ENCODE measurements at places on chromosomes 5 and 9.

DNA sequence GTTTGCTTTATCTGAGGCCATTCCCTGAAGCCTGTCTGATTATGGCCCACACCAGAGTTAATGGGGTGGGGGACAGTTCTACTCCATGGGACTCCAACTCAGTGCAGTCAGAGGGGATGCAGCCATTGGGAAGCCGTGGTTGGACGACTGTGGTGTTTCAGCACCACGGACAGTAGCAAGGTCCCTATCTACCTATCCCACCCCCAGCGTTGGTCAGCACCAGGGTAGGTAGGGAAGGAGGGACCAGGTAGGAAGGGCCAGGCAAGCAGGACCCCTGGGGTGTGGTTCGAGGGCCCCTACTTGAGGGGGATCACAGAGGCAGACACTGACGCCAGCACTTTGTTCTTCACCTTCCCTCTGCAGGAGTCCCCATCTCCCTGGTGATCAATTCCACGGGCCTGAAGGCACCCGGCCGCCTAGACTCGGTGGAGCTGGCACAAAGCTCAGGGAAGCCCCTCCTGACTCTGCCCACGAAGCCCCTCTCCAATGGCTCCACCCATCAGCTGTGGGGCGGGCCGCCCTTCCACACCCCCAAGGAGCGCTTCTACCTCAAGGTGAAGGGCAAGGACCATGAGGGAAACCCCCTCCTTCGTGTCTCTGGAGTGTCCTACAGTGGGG is 33.2 kb downstream of the HMCN2 start:
- DNase-seq: no peak

GRCh38 chr9:131800843-131801242 is 61.0 kb upstream of the RAPGEF1 start:
- DNase-seq: no peak

GRCh38 chr5:14944350-14944739 is 72.8 kb upstream of the ANKH start:
- DNase-seq: no peak

- no peak for DNase-seq
These were observed 659.1 kb downstream of the EFNA5 start for GRCh38 chr5:107011605-107012004.

DNA sequence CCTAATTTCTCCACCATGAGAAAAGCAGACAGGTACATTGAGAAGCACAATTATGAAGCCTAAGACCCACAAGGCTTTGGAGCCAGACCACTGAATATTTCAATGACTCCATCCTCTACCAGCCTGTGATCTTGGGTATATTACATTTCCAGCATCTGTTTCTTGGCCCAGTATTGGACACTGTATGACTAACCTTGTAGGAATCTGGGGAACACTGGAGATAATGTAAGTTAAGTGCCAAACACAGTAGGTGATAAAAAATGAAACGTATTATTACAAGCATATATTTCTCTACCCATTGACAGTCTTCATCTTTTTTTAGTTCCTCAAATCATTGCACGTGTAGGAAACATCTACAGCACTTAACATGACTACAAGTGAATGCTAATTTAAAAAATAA is 28.6 kb upstream of the FEM1C start:
- DNase-seq: no peak

DNA sequence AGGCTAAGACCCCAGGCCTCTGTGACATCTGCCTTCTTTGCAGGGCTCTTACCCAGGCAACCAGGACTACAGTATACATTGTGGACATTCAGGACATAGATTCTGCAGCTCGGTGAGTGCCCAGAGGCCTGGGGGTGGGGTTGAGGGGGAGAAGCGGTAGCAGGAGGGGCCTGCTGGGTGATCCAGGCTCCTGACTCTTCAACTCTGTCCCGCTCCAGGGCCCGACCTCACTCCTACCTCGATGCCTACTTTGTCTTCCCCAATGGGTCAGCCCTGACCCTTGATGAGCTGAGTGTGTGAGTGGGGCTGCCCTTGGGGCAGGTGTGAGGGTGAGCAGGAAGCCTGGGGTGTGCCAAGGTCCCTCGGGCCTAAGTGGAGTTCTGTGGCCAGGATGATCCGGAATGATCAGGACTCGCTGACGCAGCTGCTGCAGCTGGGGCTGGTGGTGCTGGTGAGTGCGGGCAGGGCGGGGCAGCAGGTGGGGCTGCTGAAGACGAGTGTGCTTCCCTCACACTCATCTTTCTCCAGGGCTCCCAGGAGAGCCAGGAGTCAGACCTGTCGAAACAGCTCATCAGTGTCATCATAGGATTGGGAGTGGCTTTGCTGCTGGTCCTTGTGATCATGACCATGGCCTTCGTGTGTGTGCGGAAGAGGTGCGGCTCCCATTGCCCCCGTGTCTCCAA is 19.8 kb downstream of the GPRIN1 start:
- DNase-seq: no peak

- no peak for DNase-seq
These were observed 1.9 kb downstream of the RAI14 start for GRCh38 chr5:34657988-34658387.

- peak; percentile 26 for DNase-seq
These were observed 126.8 kb downstream of the EHMT1 start for GRCh38 chr9:137745541-137745991.

- DNase-seq: no peak
These were observed 167.4 kb downstream of the GAPVD1 start for GRCh38 chr9:125428902-125429467.

- peak; percentile 23 for DNase-seq
These were observed 812 bp downstream of the CETN3 start for GRCh38 chr5:90408571-90409317.

DNA sequence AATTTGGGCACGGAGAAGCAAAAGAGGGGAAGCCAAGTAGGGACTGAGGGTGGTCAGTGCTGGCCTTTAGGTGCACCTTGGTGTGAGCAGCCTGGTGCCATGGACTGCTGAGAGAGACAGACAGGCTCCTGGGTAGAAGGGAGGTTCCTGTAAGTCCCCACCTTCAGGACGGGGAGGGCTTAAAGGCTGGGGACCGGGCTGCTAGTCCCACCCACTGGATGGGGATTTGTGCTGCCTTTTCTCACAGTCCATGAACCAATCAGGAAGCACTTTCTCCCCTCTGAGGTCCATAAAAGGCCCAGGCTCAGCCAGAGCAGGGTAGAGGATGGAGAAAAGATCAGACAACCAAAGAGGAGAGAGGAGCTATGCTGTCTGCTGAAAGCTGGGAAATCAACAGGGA is 15.2 kb downstream of the CDC25C start:
- DNase-seq: no peak

GRCh38 chr5:98292496-98292895 is 481.0 kb upstream of the RGMB start:
- no peak for DNase-seq

- peak; percentile 81 for DNase-seq
These were observed 1.2 kb downstream of the CDC14B start for GRCh38 chr9:96618209-96619123.

GRCh38 chr5:88660947-88661805 is 221.8 kb downstream of the MEF2C start:
- peak; percentile 97 for DNase-seq
